ENCODE measurements at places on chromosomes 2 and 18. TPM values are rescaled to one million over a fixed set of nuclear protein-coding genes. Genes with fewer than 3 reads are reported as not detected.

The SCN2A gene
- not detected for total RNA-seq

The MFSD2B gene
- total RNA-seq: 0.24 TPM

The IL18R1 gene
- total RNA-seq: 0.87 TPM

The RGPD4 gene
- total RNA-seq: 0.07 TPM

The BBS5 gene
- total RNA-seq: 5.6 TPM

The LONRF2 gene
- 3.0 TPM for total RNA-seq

The TDRD15 gene
- not detected for total RNA-seq

The PROKR1 gene
- not detected for total RNA-seq

The VSNL1 gene
- total RNA-seq: not detected

The C1GALT1C1L gene
- 1.2 TPM for total RNA-seq

The SGPP2 gene
- total RNA-seq: 0.16 TPM

The LYG1 gene
- 2.0 TPM for total RNA-seq

The SCN1A gene
- total RNA-seq: not detected

The C2orf76 gene
- total RNA-seq: 11.0 TPM

The AQP12B gene
- total RNA-seq: not detected

The ALLC gene
- 0.06 TPM for total RNA-seq

The SULT1C2 gene
- total RNA-seq: 1.3 TPM

The AGPS gene
- 34.8 TPM for total RNA-seq

The KCNIP3 gene
- total RNA-seq: 1.0 TPM

The RAX gene
- total RNA-seq: not detected

The CHRNG gene
- total RNA-seq: not detected

The TMEM17 gene
- total RNA-seq: 5.1 TPM

The QPCT gene
- 17.5 TPM for total RNA-seq

The ZSWIM2 gene
- total RNA-seq: not detected

The WNT6 gene
- 0.10 TPM for total RNA-seq

The PIEZO2 gene
- total RNA-seq: 0.58 TPM

The SNED1 gene
- 0.72 TPM for total RNA-seq

The PLEK gene
- not detected for total RNA-seq

The CYRIA gene
- total RNA-seq: 0.26 TPM

The ELOA2 gene
- not detected for total RNA-seq

The DQX1 gene
- total RNA-seq: 0.17 TPM

The ANKRD30B gene
- total RNA-seq: not detected

The KCNS3 gene
- total RNA-seq: 1.2 TPM

The PTPRN gene
- 1.3 TPM for total RNA-seq

The YES1 gene
- 19.3 TPM for total RNA-seq

The NDC80 gene
- total RNA-seq: 11.2 TPM

The NEU4 gene
- 0.33 TPM for total RNA-seq

The TEX44 gene
- not detected for total RNA-seq

The MBD1 gene
- total RNA-seq: 38.1 TPM

The HJURP gene
- 99.6 TPM for total RNA-seq

The TUBA3E gene
- not detected for total RNA-seq

The CFC1 gene
- not detected for total RNA-seq

The MC5R gene
- total RNA-seq: not detected

The ATIC gene
- 225 TPM for total RNA-seq

The MEP1B gene
- 0.27 TPM for total RNA-seq

The RPRM gene
- total RNA-seq: not detected

The PCARE gene
- total RNA-seq: not detected

The ITGB6 gene
- 0.84 TPM for total RNA-seq

The MYO5B gene
- total RNA-seq: 12.7 TPM

The CFAP65 gene
- total RNA-seq: 0.14 TPM

The CXCR4 gene
- total RNA-seq: 0.43 TPM

The CD28 gene
- not detected for total RNA-seq

The PAX8 gene
- 1.4 TPM for total RNA-seq

The ITGAV gene
- 52.8 TPM for total RNA-seq

The ANAPC1 gene
- 29.3 TPM for total RNA-seq

The FSHR gene
- total RNA-seq: not detected

The TMEM178A gene
- total RNA-seq: 0.14 TPM

The RBM45 gene
- total RNA-seq: 11.5 TPM

The SMCHD1 gene
- 15.2 TPM for total RNA-seq

Data from A549 treated with CpdA at 1 μM for 4 hours (cell line).